Stimulated activated CD4-positive, alpha-beta T cell treated with anti-CD3 and anti-CD28 coated beads, Interleukin-4, amount 100 ng/mL, for 4 hours (primary cell): ENCODE measurements at places on chromosomes 5 and 9.
A peak's percentile ranks its signal among the peaks of the same experiment; 100 is the strongest.

GRCh38 chr9:1210954-1211353 lies 160.8 kb downstream of the DMRT2 start:
- no peak for DNase-seq

DNA sequence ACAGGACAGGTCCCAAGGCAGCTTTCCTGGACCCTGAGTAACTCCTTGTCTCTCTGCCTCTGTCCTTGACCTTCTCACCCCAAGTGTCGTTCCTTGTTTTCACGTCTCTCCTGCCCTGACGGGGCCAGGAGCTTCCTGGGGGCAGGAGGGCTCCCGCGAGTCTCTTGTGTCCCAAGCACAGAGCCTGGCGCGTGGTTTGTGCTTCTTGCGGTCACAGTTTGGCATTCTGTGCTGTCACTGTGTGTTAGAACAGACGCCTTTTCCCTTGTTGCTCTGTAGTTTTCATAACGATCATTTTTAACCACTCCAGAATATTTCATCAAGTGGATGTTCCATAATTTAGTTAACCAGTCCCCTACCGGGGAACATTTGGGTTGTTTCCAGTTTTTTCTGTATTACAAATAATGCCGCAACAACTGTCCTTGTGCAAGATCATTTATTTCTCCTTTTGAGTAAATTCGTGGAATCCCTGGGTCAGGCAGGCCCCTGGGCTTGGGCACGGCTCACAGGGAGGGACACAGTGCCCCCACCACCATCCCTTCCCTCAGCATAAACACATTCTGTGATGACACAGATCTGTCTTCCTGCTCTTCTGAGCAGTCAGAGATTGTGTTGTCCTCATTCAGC lies 71.9 kb downstream of the TSPAN17 start:
- DNase-seq = no peak

GRCh38 chr9:109940561-109940960 lies 160.6 kb downstream of the PALM2AKAP2 start:
- no peak for DNase-seq

- no peak for DNase-seq
Observed at GRCh38 chr9:125707472-125707804, 430 bp upstream of the MAPKAP1 start.

DNA sequence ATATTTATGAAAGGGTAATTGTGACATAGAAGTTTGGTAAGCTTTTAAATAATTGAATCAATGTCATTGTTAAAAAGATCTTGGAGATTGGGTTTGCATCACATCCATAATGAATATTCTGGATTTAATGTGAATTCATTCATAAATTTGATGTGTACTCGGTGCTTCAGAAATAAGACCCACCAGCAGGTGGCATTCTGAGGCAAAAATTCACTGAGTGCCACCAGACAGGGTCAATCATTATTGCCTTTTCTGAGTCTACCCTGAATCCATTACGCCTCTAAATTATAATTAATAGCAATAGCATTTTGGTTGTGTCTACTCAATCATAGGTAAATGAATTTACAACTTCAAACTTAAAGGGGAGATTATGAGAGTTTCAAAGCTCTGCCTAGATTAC lies 1.0 kb downstream of the TRPC7 start:
- DNase-seq = no peak

- DNase-seq = no peak
Observed at GRCh38 chr5:77129391-77129990, 42.4 kb upstream of the ZBED3 start.

- no peak for DNase-seq
Observed at GRCh38 chr9:133684121-133684935, 48.2 kb downstream of the DBH start.

DNA sequence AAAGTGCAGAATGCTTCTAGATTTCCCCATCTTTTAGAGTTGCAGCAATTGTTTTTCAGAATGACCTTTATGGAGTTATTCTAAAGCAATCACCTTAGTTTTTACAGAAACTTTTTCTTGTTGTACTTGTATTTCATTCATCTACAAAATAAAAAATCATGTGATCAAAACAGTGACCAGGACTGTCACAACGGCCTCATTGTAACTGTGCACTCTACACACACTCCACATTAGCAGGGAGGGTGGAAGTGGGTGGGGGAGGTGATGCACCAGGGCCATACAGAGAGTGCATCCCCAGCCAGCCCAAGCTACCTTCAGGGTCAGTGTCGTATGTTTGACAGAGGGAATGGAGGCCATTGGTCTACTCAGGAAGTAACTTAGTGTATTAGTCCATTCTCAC lies 26.9 kb downstream of the EGFLAM start:
- DNase-seq = no peak

GRCh38 chr9:130411566-130411915 lies 33.2 kb upstream of the ASS1 start:
- DNase-seq = no peak

DNA sequence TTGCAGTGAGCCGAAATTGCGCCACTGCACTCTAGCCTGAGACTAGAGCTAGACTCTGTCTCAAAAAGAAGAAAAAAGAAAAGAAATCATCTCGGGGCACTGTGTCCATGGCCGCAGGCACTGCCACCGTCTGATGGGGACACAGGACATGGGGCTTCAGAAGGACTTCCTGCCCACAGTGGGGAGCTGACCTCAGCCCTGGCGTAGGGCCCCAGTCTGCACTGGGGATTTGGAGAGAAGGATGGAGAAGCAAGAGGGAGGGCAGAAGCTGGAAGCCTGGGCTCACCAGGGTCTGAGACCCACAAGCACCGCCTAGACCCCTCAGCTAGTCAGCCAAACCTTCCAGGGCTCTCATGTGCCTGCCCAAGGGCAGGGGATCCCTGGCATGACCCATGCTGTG lies 4.1 kb upstream of the SARDH start:
- no peak for DNase-seq

DNA sequence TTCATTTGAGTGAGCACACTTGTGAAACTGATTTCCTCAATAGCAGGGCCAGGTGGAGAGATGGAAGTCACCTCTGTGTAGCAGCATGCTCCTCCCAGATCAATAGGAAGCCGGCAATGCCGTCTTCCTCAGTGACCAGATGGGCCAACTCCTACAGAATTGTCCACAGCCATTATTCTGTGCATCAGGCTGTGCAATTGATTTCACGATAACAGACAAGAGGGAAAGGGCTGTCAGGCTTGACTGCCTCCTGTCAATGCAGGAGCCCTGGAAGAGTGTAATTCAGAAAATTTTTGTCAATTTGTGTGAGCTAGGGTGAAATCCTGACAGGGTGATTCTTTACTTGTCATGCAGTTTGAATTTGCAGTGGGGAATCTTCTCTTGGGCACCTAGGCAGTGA lies 838.4 kb upstream of the NUDT12 start:
- DNase-seq = no peak

GRCh38 chr5:10725636-10726035 lies 35.4 kb downstream of the DAP start:
- DNase-seq = no peak

DNA sequence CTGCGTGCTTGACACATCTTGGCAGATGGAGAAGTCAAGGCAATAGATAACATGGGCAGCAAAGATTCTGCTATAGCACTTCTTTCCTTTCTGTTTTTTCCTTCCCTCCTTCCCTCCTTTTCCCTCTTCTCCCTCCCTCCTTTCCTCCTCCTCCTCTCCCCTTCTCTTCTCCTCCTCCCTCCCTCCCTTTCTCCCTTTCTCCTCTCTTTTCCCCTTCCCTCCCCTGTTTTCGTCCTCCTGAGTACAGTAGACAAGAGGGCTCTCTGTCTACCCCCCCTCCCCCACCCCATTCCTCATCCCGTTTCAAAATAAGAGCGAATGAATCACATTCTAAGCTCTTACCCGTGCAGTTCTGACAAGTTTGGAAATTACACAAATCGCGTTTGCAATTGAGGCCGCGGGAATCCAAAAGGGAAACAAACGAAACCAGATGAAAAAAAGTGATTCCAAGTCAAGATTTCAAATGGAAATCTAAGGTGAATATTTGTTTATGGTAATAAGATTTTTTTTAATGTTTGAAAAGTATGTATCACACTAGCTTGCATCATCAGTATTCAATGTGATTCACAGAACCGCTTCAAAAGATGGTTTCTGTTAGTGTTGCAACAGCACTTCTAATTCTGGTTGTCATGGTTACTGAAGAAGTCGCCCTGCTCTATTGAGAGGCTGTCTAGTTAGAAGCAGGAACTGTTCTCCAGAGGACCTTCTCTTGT lies 1.3 kb downstream of the NIM1K start:
- DNase-seq = peak; percentile 19

- DNase-seq = no peak
Observed at GRCh38 chr5:81850501-81851357, 99.8 kb upstream of the SSBP2 start.

DNA sequence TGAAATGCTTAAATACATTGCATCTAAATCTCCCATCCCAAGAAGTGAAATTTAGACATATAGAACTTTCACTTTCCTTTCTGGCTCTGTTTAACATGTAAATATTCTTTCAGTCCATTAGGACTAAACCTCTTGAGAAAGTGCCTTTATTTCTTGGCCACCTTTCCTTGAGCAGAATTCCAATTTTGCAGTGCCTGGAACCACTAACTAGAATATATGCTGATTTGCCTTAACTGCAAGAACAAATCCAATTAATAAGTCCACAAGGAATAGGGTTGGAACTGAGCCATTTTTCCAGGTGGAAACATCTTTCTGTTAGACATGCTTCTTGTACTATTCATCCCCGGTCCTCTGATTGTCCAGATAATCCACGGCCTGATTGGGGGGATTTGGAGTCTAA lies 478.0 kb downstream of the ENC1 start:
- no peak for DNase-seq

DNA sequence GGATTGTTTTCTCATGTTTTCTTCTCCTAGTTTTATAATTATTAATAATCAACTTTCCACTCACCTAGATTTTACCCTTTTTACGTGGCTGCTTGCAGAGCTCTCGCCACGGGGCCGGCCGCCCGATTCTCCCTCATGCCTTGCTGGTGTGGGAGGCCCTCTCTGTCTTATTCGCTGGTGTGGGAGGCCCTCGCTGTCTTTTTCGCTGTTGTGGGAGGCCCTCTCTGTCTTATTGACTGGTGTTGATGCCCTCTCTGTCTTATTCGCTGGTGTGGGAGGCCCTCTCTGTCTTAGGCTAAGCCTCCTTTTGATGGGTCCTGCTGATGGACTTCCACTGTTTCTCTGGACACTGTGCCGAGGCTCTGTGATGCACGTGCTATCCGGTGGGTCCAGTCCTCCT lies 161.3 kb upstream of the IRX2 start:
- no peak for DNase-seq

- no peak for DNase-seq
Observed at GRCh38 chr9:80605129-80605528, 1033.4 kb downstream of the TLE4 start.

DNA sequence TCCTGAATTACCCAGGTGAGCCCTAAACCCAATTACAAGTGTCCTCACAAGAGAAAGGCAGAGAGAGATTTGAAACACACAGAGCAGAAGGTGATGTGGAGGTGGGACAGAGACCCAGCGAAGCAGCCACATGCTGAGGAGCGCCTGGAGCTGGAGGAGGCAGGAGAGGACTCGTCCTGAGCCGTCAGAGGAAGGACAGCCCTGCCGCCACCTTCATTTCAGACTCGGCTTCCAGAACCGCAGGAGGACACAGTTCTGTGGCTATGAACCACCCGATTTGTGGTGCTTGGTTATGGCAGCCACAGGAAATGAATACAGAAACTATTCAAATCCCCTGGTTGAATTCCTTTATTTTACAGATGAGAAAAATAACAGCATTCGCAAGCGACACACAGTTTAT lies 16.4 kb upstream of the FBP1 start:
- no peak for DNase-seq

DNA sequence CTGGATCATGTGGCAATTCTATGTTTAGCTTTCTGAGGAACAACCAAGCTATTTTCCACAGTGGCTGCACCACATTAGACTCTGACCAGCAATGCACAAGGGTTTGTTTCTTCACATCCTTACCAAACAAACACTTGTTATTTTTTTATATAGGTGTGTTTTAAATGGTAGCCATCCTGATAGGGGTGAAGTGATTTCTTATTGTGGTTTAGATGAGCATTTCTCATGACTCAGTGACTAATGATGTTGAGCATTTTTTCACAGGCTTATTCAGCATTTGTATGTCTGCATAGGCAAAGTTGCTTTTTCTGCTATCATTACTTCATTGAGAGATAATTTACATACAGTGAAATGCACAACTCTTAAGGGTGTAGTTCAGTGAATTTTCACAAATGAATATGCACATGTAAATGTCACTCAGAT lies 36.0 kb downstream of the ANKRD33B start:
- DNase-seq = no peak

DNA sequence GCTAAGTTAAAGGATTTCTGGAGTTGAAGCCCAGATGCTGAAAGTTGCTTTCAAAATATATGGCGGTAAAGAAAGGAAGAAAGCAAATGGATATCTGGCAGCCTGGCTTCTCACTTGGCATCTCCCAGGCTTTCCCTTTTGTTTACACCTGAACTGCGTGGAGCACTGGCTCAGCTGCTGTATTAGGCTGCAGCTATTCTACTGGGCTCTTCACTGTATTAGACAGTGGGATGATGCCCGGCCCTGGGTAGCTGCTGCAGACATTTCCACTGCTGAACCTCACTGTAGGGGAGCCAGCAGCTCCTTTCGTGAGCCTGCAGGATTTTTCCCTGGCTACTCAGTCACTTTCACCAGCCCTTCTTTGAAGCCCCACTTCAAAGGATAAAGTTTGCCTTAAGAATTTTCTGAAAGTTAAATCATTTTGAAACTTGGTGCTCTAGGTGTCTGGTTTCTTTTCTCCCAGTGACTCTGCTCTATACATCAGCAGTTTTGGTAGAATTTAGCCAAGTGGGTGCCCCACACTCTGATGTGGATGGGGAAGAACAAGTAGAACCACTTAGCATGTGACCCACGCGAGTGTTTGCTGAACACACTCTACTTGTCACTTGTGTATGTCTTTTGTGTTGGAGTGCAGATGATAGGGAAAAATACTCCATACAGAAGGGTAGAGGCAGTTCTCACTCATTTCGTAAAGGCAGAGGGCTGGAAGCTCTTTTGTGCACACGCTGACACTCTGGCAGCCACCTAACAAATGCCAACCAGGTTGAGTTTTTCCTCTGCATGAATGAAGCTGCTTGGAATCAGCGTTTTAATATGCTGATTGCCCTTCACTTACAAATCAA lies 49.9 kb downstream of the C9orf152 start:
- no peak for DNase-seq

GRCh38 chr5:26553079-26553478 lies 485.3 kb downstream of the CDH9 start:
- no peak for DNase-seq

- DNase-seq = no peak
Observed at GRCh38 chr9:4844056-4844838, 51.5 kb downstream of the RCL1 start.

GRCh38 chr5:139665626-139666025 lies 17.5 kb downstream of the CXXC5 start:
- no peak for DNase-seq
